Endodermal cell (in vitro differentiated cells): ENCODE measurements at places on chromosomes 1 and 21. TPM values are rescaled to one million over a fixed set of nuclear protein-coding genes. Genes with fewer than 3 reads are reported as not detected.
A peak's percentile ranks its signal among the peaks of the same experiment; 100 is the strongest.

Gene RGS1
- not detected in 2 replicates for total RNA-seq

- no peak overlapping the region for H3K27ac ChIP-seq
- no peaks in the 10 kb centered on the region for H3K36me3 ChIP-seq
- H3K4me3 ChIP-seq = no peak overlapping the region
- DNase-seq = no peak
- H3K4me1 ChIP-seq = no peaks in the 10 kb centered on the region
- H3K27me3 ChIP-seq = peaks cover 8% of the 10 kb centered on the region
Measured at GRCh38 chr1:13706046-13706445, 6.1 kb downstream of the PRDM2 start.

DNA sequence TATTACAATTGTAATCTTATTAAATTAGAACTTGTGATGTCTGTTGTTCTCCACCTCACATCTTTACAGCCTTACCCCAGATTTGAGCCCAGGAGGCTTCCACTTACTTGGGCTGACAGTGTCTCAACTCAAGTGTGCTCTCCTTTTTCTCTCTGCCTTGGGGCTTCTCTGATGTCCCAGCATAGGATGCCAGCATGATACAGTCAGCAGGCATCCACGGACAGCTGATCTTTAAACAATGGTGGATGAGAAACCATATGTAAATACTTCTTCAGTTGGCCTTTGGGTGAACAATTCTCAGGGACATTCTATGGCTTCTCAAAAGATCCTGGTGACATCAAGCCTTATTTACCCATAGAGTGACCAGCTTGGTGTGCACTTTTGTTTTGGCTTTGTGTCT lies 107.6 kb upstream of the GORAB start:
- no peaks in the 10 kb centered on the region for H3K4me1 ChIP-seq
- H3K36me3 ChIP-seq = no peaks in the 10 kb centered on the region
- H3K27me3 ChIP-seq = no peaks in the 10 kb centered on the region
- H3K27ac ChIP-seq = no peak overlapping the region
- DNase-seq = no peak

DNA sequence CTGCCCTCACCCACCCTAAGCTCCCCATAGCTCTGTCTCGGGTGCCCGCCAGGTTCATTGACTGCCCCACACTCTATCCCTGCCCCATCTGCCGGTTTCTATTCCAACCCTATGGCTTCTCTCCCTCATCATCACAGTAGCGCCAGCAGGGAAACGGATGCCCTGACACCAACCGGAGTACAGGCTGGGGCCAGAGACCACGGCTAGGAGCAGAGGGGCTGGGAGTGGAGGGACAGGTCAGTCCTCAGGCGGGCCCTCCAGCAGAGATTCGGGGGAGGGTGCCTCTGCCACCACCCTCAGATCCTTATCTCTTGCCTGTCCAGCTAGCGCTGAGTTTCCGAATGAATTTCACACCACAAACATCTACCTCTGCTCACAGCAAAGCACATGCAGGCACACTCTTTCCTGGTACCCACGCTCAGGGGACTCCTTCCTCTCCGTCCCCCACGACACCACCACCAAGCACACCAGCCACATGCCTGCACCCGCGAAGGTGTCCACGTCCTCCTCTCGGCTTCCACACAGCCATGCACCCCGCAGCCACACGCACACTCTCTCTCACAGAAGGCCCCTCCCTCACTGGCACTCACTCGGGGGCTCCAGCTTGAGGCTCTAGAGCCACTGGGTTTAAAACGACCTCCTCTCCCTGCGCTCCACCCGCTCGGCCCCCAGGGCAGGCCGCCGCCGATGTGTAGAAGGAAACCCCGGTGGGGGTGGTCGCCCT lies 7.2 kb downstream of the TAL1 start:
- no peaks in the 10 kb centered on the region for H3K4me1 ChIP-seq
- no peak overlapping the region for H3K4me3 ChIP-seq
- peak; percentile 74 for DNase-seq

Gene ATXN7L2
- 3.5 to 5.1 TPM (median 4.0 TPM) in 3 replicates for total RNA-seq

Gene C1orf185
- total RNA-seq = not detected in 2 replicates

DNA sequence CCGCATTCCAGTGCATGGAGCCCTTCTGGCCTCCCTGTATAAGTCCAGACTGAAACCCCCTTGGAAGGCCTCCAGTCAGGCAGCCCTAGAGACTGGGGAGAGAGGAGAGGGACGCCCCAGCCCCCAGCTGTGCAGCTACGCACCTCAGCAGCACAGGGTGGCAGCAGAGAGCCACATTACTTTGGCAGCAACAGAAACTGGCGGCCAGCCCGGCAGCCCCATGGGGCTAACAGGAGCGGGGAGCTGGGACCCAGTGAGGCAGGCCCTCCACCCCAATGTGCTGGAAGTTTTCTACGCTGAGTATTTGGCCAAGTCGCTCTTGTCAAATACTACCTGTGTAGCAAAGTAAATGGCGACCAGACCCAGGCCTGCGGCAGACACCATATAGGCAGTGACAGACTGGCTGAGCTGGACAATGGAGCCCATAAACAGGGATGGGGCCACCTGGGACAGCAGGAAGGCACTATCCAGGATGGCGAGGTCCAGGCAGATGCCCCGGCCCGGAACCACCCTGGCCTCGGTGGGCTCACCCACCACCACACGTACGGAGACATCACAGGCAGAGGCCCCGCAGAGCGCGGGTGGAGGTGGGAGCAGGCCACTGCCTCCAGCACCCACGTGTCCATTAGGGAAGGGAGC lies 21.2 kb downstream of the SLC45A3 start:
- no peaks in the 10 kb centered on the region for H3K36me3 ChIP-seq
- no peak overlapping the region for H3K27ac ChIP-seq
- peak; percentile 96 for DNase-seq
- peaks cover 8% of the 10 kb centered on the region for H3K4me1 ChIP-seq
- no peak overlapping the region for H3K4me3 ChIP-seq
- no peaks in the 10 kb centered on the region for H3K27me3 ChIP-seq

Gene TFAP2E
- total RNA-seq = 0.43 and 0.66 TPM in 2 replicates

DNA sequence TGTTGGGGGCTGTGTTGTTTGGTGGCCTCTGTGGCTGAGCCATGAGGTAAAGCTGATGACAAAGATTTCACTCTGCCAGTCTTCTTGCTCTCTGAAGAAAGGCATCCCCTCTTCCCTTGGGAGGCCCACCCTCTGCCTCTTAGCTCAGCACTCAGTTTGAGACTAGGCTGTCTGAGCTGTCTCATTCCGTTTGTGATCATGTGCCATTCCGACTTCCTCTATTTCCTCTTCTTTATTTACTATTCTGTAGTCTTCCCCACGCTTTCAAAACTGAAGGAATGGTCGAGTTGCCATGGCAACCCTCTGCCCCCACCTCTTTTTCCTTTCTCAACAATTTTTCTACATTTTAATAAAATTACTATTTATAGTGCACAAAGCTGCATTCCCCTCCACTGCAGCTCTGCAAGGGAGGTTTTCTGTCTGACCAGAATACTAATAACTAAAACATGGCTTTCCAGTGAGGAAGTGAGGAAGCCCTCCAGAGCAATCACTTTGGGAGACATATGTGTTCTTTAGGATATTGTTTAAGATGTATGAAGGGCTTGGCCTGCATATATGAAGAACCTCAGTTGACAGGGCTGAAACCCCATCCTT lies 30.8 kb downstream of the KCNA3 start:
- H3K27me3 ChIP-seq = peaks cover 7% of the 10 kb centered on the region
- no peak overlapping the region for H3K27ac ChIP-seq
- H3K36me3 ChIP-seq = no peaks in the 10 kb centered on the region
- H3K4me1 ChIP-seq = no peaks in the 10 kb centered on the region

Gene IFI44L
- not detected in 2 replicates for total RNA-seq

DNA sequence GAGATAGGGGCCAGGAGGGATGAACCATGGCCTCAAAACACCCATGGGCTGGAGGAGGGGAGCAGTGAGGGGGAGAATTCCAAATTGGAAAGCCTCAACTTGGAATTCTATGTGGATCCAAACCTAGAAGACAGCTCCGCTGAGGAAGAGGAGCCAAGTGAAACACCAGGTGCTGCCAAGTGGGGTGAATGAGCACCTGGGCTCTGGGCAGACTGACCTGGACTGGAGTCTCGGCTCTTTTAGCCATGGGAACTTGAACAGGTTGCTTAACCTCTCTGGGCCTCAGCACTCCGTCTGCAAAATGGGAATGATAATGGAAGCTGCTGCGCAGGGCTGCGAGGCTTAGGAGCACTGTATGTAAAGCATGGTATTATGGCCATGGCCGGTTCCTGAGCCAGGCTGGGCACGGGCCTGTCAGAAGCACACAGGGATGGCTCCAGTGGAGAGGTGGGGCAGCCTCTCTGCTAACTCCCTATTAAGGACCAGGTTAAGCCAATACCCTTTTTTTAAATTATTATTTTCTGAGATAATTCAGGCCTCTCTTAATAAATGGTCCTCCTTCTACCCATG lies 81.5 kb downstream of the SYT2 start:
- no peaks in the 10 kb centered on the region for H3K4me1 ChIP-seq
- DNase-seq = no peak
- no peak overlapping the region for H3K4me3 ChIP-seq
- no peaks in the 10 kb centered on the region for H3K27me3 ChIP-seq

DNA sequence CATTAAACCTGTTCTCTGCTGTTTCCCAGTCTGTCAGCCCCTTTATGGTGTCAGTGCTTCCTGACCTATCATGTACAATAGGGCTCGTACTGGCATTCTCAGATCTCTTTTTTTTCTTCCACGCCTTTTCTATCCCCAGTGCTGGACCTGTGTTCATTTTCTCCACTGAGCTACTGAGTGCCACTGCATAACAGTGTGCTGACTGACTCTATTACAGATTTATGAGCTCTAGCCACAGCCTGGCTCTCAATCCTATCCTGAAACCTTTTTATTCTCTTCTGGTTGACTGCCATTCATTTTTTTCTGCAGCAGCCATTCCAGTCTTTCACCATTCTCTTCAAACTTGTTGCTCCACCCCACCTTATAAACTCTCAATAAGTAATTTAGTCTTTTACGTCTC lies 59.6 kb upstream of the MACF1 start:
- DNase-seq = no peak
- H3K4me1 ChIP-seq = peaks cover 20% of the 10 kb centered on the region
- no peaks in the 10 kb centered on the region for H3K27me3 ChIP-seq
- no peak overlapping the region for H3K4me3 ChIP-seq
- no peaks in the 10 kb centered on the region for H3K36me3 ChIP-seq

DNA sequence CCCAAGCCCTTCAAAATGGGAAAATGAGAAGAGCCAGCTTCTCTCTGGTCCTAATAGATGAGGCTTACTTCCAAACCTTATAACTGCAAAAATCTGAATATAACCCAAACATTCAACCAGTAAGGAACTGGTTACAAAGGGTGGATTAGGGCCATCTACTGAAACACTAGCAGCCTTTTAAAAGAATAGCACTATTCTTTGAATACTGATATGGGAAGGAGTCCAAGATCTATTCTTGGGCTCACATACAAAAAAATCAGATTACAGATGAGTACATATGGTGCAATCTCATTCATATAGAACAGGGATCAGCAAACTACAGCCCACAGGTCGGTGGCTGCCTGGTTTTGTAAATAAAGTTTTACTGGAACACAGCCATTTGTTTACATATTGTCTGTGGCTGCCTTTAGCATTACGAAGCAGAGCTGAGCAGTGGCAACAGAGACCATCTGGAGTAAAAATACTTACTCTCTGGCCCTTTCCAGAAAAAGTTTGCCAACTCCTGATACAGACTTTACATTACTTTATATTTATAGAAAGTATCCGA lies 167.7 kb downstream of the ZSCAN20 start:
- no peaks in the 10 kb centered on the region for H3K36me3 ChIP-seq
- H3K27ac ChIP-seq = no peak overlapping the region
- DNase-seq = no peak
- no peaks in the 10 kb centered on the region for H3K4me1 ChIP-seq
- peaks cover 15% of the 10 kb centered on the region for H3K27me3 ChIP-seq

DNA sequence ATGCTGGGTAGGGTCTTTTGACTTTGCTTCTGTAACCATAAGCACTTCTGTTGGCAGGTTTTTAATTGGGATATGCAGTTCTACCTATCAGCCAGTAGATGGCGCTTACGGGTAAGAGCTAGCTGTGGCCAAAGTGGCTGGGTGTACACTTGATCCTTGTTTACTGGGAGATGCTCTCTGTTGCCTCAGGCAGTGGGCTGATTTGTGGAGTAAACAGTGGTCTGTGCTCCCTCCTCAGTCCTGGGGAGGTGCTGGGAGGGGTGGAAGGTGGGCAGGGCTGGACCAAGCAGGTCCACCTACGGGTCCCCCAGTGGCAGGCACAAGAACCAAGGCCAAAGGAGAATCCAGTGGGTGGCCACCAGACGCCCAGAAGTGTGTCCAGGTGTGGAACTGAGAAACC lies 43.4 kb downstream of the RALGPS2 start:
- H3K36me3 ChIP-seq = peaks cover 44% of the 10 kb centered on the region
- no peaks in the 10 kb centered on the region for H3K4me1 ChIP-seq

DNA sequence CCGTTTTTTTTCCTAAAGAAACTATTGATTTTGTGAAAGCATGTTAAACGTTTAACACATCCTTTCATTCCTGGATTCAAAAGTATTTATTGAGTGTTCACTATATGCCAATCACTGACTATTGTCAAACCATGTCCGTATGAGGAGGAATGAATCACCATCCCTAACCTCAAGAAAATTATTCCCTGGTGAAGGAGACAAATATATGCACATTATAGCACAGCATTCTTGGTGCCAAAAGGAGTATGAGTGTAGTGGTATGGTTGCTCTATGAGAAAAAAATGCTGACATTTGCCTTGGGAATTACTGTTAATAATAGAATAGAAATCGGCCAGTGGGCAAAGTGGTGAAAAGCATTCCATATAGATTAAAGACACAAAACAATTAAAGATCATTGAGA lies 1390.1 kb downstream of the MRPL39 start:
- no peak overlapping the region for H3K4me3 ChIP-seq
- no peak overlapping the region for H3K27ac ChIP-seq
- H3K27me3 ChIP-seq = no peaks in the 10 kb centered on the region
- no peak for DNase-seq
- H3K36me3 ChIP-seq = no peaks in the 10 kb centered on the region

- H3K36me3 ChIP-seq = no peaks in the 10 kb centered on the region
- no peaks in the 10 kb centered on the region for H3K4me1 ChIP-seq
- H3K27ac ChIP-seq = no peak overlapping the region
Measured at GRCh38 chr1:77511440-77511840, 171.0 kb downstream of the ZZZ3 start.

DNA sequence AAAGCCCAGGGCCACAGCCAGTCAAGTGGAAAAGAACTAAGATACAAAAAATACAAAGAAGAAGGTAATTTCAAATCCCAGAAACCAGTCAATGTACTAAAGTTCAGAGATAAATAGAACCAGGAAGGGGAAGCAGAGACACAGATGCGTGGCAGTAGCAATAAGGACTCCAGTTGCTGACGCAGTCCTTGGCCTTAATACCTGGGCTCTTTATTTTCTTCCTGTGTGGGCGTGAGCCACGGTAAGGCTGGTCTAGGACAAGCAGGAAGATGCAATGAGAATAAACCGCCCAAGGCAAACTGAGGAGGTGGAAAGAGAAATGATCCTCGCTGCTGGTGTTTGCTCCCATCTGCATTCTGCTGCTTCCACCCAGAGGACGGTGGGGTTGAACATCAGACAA lies 65.6 kb upstream of the PLXNA2 start:
- no peaks in the 10 kb centered on the region for H3K27me3 ChIP-seq
- no peaks in the 10 kb centered on the region for H3K36me3 ChIP-seq
- no peak for DNase-seq
- no peak overlapping the region for H3K4me3 ChIP-seq
